ENCODE measurements at places on chromosomes 3 and 15.

DNA sequence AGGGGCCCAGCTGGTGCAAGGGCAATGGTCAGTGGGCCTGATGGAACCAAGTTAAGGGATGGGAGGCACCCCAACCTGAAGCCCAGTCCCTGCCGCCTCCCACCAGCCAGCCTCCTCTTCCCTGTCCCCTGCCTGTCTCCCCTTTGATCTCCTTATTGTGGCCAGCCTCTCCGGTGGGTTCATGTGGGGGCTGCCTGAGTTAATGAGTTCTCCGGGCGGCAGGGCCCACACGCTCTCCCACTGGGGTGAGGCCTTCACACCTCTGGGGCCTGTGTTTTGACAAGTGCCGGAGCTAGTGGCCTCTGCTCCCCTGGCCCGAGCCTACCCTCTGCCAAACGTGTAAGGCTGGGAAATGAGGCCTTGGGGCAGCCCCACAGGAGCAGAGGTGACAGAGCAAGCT is 7.2 kb upstream of the MESP1 start:
- no peak for DNase-seq

- no peak for DNase-seq
These were observed 1.1 kb downstream of the SEC11A start for GRCh38 chr15:84714821-84715220.

DNA sequence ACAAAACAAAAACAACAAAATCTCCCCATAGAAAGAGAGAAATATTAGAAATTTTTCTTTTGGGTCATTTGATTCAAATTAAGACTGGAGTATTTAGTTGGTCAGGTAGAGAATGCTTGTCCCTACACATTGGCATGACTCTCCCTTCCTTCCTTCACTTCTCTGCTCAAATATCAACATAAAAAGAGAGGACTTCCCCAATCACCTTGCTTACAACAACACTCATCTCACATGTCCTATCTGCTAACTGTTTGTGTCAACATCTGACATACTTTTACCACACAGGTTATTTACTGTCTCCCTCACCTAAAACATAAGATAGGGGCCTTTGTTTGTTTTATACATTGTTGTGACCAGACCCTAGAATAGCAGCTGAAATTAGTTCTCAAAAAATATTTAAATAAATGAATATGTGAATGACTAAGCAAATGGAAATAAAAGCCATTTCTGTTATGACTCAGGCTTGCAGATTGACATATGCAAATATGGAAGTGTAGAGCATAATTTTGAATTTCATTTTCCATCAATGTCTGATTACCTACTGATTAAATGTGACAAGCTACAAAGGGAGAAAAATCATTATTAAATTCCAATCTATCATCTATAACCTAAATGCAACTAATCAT is 304.8 kb downstream of the CTNNB1 start:
- DNase-seq = no peak

- no peak for DNase-seq
These were observed 230.6 kb downstream of the ZMAT3 start for GRCh38 chr3:178841011-178841410.

DNA sequence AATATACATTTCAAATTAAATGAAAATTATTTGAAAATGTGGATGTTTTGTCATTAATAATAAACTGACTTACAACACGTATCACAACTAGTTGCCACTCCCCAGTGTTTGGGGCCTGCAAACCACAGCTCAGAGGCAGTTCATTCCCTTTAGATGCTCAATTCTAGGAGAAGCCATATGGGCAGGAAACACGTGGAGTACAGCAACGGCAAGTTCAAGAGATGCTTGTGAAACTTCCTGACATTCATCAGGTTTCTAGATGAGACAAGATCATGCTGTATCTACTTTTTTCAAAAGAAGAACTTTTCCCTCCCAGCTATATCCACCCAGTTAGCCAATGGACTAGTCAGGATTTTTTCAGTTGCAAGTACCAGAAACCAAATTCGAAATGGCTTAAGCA is 17.6 kb upstream of the PLA2G4D start:
- no peak for DNase-seq

DNA sequence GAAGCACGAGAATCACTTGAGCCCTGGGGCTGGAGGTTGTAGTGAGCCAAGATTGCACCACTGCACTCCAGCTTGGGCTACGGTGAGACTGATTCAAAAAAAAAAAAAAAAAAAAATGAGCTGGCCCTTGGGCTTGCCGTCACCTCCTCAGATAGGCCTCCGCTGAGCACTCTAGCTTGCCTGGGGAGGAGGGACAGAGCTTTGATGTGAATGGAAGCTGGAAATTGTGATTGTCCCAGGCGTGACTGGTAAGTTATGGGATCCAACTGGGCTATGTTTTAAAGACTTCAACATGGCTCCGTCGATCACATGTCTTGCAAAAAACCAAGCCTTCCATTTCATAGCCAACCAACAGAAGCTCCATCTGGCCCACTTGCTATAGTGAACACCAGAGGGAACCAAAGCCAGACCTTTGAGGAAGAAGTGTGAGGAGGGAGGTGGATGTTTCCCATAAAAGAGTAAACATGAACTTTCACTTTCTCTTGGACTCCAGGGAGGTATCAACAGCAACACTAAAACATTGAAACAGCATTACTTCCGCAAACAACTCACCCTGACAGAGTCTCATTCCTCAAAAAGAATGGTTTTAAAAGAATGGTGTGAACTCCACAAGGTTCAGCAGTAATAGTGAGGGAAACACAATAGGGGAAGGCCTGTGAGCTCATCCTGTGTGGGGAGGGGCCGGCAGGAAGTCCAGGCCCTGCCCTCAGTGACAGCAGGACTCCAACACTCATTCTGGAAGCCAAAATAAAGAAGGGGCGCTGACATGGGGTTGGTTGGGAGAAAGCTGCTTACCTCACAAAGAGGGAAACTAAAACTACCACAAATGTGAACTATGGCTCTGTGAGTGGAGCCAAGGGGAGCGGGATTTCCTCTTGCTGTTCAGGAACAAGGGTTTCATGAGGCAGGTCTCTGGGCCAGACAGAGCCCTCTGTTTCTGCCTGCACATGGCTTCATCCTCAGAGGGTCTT is 59.2 kb upstream of the IL12A start:
- no peak for DNase-seq

- DNase-seq = no peak
These were observed 198.6 kb upstream of the SLC2A2 start for GRCh38 chr3:171225165-171225564.

GRCh38 chr3:6179761-6180160 is 681.2 kb upstream of the GRM7 start:
- no peak for DNase-seq

- no peak for DNase-seq
These were observed 846.5 kb upstream of the ALCAM start for GRCh38 chr3:104520228-104520655.

GRCh38 chr15:75952525-75952924 is 48.8 kb downstream of the FBXO22 start:
- DNase-seq = no peak

DNA sequence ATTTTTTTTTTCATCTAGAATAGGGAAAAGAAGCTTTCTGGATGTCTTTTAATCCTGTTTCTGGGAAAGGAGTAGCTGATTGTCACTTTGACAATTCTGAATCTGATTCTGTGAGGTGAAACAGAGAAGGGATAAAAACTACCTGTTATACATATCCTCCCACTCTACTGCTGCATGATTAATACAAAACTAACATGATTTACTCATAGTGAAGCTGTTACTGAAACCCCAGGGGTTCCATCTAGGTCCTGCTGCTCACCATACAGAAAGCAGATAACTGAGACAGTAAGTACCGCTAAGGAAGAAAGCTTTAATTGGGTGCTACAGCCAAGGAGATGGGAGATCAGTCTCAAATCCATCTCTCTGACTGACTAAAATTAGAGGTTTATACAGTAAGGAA is 610.9 kb upstream of the ALCAM start:
- no peak for DNase-seq

- DNase-seq = no peak
These were observed 171.2 kb downstream of the ADAMTS17 start for GRCh38 chr15:100170291-100171210.

GRCh38 chr3:11465744-11466616 is 177.7 kb downstream of the VGLL4 start:
- DNase-seq = no peak

DNA sequence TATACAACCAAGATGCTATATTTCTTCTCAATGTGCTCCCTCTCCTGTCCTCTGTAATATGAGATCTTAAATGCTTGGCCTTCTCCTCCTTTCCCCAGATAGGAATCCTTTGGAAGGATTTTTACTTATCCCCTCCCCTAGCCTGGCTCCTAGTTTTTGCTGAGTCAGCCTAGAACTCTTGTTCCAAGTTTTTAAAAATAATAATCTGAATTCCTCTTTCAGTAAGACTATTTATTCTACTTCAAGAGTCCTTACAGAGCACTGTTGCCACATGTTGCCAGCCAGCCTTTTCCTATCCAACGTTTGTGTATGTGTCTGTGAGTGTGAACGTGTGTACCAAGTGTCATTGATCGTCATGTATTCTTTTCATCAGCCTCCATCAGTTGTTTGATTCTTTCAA is 11.0 kb upstream of the KCNMB2 start:
- DNase-seq = no peak

DNA sequence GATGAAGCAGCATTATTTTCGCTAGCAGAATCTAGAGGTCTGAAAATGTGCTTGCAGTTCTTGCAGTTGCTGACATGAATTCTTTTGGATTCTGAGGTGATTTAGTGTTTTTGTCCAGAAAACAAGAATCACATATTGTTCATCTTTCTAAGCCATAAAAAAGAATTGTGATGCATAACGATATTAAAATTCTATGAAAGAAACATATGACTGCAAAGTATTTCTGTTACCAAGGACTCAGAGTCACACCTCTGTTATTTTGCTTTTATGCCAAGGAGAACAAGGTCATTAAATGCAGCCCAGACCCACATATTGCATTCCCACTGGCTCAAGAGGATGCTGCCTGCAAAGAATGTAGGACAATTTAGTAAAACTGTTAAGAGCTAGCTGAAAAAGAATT is 299.8 kb upstream of the GPR149 start:
- no peak for DNase-seq

DNA sequence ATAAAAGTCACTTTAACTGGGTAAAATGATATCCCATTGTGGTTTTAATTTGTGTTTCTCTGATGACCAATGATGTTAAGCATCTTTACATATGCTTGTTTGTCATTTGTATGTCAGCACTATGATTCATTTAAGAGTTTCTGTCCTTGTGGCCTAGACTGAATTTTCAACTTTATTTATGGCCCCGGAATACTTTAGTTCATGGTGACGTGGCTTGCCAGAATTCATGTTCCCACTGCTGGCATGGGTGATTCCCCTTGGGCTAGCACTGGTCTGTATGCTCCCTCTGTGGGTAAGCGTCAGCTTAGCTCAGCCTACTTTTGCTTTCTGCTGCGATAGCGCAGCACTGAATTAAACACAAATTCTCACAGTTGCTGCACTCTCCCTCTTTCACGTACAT is 436.3 kb upstream of the SGO1 start:
- no peak for DNase-seq

GRCh38 chr3:49804141-49805041 is 1.3 kb downstream of the INKA1 start:
- no peak for DNase-seq

- no peak for DNase-seq
These were observed 49.2 kb downstream of the TASOR start for GRCh38 chr3:56633602-56634535.

DNA sequence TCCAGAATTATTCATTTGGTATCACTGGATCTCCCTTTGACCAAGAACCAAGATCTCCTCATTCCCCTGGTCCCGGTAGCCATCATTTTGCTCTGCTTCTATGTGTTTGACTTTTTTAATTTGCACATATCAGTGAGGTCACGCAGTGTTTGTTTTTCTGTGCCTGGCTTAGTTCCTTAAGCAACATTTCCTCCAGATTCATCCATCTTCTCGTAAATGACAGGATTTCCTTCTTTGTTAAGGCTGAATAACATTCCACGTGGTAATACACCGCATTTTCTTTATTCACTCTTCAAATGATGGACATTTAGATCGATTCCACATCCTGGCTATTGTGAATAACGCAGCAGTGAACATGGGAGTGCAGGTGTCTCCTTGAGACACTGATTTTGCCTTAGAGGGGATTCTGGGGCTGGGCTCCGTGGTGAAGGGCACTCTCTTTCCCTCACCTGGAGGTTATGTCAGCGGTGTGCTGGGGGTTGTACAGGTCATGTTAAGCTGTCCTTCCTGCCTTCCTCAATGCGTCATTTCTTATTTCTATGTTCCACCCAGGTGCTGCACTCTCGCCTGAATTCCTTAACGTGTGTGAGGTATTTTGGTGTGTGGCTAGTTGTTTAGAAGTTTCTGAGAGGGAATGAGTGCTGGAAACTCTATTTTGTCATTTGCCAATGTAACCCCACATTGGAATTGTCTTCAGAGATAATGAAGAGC is 212.2 kb downstream of the LPP start:
- no peak for DNase-seq

DNA sequence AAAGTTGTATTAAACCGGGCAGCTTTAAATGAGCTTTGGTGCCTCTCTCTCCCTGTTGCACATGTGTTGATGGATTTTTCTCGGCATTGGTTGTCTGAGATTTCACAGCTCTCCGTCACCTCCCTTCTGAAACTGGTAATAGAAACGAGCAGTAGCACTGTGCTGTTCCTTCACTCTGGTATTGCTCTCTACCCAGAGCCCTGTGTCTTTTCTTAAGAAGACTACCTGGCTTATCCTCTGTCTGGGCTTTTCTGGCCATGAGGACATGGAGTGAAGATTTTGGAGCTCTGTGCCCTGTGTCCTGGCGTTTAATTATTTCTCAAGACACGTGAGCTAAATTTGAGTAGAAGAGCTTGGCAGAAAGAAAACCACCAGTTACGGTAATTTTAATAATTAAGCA is 209.6 kb upstream of the EIF1B start:
- no peak for DNase-seq

GRCh38 chr3:20564966-20565365 is 379.0 kb upstream of the SGO1 start:
- no peak for DNase-seq

DNA sequence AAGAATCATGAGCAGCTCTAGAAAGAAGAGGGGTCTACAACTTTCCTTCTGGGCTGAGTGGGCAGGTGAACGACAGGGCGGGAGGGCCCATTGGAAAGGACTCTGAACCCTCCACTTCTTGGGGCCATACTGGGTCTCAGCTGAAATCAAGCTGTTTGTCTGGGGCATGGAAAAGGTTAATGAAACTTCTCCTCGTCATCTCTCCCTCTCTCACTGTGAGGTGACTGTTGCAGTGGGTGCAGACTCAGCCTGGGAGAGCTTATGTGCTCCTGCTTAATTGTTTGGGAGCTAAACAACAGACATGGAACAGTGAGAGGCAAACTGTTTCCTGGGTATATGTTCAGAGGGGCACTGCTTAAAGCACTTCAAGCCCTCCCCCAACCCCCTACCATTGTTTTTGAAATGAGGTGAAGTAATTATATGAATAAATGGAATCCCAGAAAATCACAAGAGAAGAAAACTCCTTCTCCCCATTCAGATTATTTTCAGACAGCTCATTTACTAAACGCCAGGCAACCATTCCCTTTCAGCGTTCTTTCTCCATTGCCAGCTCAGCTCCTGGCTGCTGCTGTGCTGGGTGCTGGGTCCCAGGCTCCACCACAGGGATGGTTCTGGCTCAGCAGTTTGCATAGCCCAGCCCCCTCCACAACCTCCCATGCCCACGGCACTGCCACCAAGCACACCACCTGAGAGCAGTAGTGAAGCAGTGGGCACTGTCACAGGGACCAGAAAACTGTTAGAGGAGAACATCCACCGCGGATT is 444.9 kb upstream of the TBL1XR1 start:
- DNase-seq = no peak

GRCh38 chr15:47194718-47195117 is 522.6 kb upstream of the SEMA6D start:
- DNase-seq = no peak

GRCh38 chr15:80289528-80290495 is 37.8 kb upstream of the CTXND1 start:
- no peak for DNase-seq
